ENCODE measurements at places on chromosomes 16 and 17. TPM values are rescaled to one million over a fixed set of nuclear protein-coding genes. Genes with fewer than 3 reads are reported as not detected.

C16orf92 gene
- total RNA-seq, result not detected

CCL5 gene
- total RNA-seq, result 40.1 TPM

FAM20A gene
- total RNA-seq, result not detected

DNA sequence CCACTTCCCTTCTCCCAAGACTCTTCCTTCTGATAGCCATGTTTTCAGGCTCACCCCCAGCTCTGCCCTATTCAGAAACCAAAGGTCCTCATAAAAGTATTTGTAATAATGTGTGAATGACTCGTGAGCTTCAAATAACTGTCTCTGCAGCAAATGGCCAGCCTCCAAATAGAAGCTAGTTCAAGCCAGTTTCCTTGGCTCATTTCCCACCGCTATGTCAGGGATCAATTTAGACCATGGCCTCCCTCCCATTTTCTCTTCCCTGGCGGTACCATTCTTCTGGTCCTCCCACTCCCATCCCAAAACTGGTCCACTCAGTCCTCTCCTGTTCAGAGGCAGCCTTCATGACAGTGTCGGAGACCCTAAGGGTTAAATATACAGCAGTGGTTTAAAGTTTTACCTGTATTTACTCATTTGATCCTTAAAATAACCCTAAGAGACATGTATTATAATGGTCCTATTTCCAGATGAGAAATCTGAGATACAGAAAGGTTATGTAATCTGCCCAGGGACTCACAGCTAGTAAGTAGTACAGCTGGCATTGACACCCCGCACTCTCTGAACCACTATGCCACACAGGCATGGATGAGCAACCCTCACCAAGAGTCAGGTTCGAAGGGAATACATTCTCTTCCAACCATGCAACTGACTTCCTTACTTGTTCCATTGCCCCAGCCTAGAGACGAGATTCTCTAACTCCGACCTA is 42.9 kb downstream of the GAS7 start:
- DNase-seq, result no peak

GRCh38 chr16:83732536-83732935 is 75.2 kb upstream of the HSBP1 start:
- no peak for DNase-seq

DNA sequence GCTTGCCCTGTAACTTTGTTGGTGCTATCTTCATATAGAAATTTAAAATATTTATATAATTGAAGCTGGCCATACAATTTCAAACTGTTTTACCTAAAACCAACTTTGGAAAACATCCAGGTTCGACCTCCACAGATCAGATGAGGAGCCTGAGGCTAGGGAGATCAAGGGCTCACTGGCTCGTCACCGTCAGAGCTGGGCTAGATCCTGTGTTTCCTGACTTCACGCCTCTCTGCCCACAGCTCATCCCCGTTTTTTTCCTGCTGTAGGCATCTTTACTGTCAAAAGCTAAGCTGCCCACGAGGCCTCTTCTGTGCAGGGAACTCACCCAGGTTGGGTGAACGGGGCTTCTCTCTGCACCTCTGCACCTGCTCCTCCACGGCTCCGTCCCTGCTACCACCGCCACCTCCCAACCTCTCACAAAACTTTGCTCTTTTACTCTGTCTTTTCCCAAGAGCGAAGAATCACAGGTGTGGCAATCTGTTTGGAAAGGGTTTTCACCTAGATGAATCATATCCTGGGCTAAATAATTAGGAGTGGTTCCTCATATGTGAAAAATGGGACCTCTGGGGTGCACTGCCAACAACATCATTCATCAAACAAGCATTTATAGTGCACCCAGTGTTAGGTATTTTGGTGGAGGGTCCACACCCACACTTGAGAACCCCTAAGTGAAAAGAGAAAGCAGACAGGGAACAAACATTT is 24.8 kb upstream of the KDM6B start:
- DNase-seq, result no peak

DNA sequence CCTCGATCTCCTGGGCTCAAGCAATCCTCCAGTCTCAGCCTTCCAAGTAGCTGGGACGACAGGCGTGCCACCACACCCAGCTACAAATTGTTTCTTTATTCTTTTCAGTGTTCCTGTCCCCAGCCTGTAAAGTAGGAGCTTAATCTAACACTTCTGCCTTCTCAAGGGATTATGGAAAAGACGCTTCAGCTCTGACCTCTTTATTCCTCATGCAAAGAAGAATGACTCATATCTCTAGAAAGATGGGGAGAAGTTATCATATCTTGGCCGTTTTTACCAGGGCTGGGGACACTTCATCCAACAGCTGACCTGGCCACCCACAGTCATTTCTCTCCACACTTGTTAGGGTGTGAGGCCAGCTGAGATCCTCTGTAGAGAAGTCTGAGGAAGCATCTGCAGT is 172.6 kb downstream of the HAPSTR1 start:
- DNase-seq, result no peak

HSD11B2 gene
- not detected for total RNA-seq
